Hematopoietic multipotent progenitor cell (in vitro differentiated cells): ENCODE measurements at places on chromosomes 6 and 20.

DNA sequence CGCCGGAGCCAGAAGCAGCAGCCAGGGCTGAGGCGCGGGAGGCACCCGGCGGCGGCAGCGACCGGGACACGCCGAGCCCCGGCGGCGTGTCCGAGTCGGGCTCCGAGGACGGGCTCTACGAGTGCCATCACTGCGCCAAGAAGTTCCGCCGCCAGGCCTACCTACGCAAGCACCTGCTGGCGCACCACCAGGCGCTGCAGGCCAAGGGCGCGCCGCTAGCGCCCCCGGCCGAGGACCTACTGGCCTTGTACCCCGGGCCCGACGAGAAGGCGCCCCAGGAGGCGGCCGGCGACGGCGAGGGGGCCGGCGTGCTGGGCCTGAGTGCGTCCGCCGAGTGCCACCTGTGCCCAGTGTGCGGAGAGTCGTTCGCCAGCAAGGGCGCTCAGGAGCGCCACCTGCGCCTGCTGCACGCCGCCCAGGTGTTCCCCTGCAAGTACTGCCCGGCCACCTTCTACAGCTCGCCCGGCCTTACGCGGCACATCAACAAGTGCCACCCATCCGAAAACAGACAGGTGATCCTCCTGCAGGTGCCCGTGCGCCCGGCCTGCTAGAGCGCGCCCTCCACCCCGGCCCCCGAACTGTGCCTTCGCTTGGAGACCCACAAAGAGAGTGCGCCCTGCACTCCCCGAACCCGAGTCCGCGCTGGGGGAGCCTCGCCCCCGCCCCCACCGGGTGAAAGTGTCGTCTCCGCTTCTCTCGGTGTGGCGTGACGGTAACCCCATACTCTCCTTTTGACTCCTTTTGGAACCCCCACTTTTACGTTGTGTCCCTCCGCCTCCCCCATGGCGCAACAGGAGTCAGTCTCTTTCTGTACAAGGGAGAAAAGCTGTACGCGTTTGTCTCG is 1.6 kb downstream of the INSM1 start:
- no peak for DNase-seq

- DNase-seq = no peak
These were observed 14.8 kb downstream of the MTCH1 start for GRCh38 chr6:36970892-36971842.

DNA sequence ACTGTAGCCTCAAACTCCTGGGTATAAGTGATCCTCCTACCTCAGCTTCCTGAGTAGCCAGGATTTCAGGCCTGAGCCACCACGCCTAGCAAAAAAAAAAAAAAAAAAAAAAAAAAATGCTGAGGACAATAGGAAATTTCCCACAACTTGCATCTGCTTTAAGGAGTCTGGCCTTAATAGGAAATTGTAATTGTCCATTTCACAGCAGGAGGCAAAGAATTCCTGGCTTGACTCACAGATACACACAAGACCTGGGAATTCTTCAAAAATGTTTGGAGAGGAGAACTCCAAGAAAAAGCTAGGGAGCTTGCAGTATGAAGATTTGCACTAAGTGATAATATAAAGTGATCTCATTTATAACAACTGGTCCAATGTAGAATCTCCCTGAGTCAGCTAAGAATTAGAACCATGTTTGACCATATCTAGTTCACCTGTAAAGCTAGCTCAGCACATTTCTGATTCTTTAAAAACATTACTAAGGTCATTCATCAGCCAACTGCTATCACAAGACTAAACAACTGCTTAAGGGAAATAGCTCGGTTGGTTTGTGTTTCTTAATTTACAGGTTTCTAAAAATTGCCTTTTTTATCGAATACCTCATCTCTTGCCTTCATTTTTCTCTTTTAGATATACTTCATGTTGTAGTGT is 80.2 kb upstream of the SLC2A12 start:
- DNase-seq = no peak

- peak; percentile 35 for DNase-seq
These were observed 108.5 kb upstream of the KCNK16 start for GRCh38 chr6:39430871-39431523.

- no peak for DNase-seq
These were observed 1.7 kb upstream of the DSTN start for GRCh38 chr20:17568045-17568788.

DNA sequence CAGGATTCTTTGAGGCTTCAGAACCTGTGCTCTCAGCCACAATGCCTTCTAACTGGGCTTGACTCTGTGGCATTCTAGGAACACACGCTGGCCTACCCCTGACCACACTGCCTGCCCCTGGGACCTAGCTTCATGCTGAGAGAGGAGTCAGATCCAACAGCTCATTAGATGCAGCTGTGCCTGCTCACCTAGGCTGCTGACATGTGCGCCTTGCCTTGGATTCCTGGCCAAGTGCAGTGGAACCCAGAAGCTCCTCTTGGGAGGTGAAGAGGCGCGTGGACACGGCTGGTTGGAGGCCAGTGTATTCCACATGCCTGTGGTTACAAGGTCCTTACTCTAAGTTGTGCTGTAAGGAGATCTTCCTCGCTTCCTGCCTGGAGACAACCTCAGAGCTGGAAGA is 24.7 kb upstream of the KCNK16 start:
- DNase-seq = no peak

GRCh38 chr20:25856256-25856884 is 159.7 kb upstream of the ZNF337 start:
- DNase-seq = no peak

DNA sequence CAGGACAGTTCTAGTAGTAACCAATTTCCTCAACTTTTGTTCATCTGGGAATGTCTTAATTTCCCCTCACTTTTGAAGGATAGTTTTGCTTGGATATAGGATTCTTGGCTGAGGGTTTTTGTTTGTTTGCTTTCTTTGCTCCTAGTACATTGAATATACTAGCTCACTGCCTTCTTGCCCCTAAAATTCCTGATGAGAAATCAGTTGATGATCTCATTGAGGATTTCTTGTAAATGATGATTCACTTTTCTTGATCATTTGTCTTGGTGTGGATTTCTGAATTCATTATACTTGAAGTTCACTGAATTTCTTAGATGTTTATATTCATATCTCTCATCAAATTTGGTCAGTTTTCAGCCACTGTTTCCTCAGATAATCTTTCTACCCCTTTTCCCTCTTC is 49.1 kb upstream of the PRDM1 start:
- no peak for DNase-seq

DNA sequence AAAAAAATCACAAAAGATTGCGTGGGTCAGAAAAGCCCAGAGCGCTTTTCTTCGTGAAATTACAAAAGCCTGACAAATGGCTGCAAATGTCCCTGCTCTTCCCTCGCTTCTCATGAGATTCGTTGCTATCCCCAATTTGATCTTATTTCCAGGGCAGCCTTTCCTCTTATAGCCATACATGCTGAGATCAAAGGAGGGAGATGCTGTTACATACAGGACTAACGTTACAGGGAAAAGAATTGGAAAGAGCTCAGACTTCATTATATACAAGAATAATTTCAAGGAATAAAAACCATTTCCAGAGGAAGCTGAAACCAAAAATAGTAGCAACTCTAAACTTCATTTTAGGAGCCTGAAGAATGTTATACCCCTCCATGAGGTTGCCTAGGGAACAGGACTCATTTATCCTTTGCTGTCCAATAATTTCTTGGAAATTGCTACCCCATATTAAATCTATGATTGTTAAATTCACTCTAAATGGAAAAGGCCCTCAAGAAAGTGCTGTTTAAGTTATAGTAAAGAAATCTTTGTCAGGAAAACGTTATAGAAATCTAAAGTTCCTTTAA is 81.0 kb downstream of the METTL24 start:
- DNase-seq = no peak

GRCh38 chr20:51169813-51170212 is 146.9 kb upstream of the KCNG1 start:
- no peak for DNase-seq

DNA sequence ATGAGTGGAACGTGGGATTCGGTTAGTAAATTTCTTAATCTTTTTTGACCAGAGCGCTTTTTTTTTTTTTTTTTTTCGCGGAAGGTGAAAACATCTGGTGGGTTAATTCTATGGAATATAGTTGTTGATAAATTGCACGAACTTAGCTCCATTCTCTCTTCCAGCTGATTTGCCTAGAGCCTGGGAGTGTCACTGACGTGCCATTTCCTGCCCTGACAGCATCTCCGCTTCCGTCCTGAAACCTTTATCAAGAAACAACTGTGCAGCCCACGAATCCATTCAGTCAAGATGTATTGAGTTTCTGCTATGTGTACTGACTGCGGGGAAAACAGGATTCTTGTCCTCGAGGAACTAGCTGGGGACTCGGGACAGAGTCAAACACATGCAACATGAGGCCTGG is 59.5 kb upstream of the TGM3 start:
- DNase-seq = no peak

DNA sequence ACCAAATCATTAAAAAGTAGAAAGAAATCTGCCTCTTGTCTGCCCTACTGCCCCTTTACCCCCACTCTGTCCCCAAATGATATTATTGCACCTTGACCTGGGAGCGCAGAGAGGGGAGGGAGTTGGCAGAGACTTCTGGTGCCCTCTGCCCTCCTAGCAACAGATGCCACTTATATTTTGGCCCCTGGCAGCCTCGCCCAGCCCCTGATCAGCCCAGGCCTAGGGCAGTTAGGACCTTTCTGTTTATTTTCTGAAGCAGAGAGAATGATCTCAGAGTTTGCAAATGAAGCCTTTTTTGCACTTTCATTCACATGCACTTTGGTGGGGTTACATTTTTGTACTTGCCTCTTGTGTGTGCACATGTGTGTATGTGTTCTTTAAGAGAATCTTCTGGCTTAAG is 8.4 kb upstream of the SGK2 start:
- no peak for DNase-seq

DNA sequence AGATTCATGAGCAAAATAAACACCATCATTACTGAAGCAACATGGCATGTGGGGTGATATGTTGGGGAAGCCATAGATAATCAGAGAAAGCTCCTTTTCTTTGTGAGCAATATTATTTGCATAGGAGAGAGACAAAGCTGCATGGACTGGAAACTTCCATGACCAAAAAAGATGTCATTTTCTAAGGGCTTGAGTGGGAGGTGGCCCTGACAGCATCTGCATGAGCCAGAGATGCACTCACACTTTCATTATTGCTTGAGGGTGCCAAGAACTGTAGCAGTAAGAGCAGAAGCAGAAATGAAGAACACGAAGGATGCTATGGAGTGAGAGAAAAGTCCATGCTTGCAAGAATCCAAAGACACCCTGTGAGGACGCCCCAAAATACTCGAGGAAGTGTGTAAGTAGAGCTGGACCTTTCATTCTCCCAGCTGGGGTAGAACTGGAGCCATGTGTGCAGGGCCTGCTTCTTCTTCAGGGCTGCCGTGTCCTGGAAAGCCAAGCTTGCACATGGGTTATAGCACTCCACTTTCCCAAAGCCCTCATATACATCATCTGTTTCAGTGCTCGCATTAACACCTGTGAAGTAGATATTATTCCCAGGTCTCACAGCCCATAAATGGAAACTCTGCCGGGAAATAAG is 851.2 kb downstream of the DHX35 start:
- no peak for DNase-seq

- no peak for DNase-seq
These were observed 676.6 kb downstream of the DHX35 start for GRCh38 chr20:39638731-39639130.

DNA sequence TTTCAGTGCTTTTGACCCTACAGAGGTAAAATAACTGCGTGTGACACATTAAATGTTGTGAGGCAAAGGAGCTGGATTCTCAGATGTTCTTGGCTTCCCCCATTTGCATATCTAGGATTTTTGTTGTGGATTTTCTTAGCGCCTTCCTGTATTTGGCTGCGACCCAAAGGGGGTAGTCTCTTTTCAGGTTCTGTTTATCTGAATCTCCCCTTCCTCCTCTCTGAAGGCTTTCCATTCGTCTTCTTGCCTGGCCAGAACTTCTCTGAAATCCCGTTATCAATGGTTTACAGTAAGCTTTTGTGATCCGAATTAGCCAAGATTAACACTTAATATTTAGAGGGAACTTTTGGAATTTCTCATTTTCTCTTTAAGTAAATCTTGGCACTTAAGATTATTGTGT is 60.8 kb downstream of the ADGRB3 start:
- DNase-seq = no peak

GRCh38 chr6:133837801-133838349 is 51.0 kb upstream of the TCF21 start:
- DNase-seq = peak; percentile 26

DNA sequence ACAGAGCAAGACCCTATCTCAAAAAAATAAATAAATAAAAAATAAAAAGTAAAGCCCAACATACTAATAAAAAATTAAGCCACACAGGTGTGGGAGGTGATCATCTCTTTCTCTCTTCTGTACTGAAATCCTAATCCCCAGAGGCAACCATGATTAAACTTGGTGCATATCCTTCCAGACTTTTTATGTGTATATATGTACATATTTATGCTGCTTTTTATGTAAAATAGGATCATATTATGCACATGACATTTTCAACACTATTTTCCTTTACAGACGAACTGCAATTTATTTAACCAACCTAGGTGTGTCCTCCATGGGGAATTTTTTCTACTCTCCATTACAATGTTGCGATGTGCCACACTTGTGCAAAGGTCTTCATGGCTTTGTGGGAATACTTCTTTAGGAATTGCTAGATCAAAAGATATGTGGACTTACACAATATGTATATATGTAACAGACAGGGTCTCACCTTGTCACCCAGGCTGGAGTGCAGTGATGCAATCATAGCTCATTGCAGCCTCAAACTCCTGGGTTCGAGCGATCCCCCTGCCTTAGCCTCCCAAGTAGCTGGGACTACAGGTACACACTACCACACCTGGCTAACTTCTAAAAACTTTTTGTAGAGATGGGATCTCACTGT is 23.7 kb downstream of the RMND1 start:
- DNase-seq = no peak

GRCh38 chr6:34067814-34068213 is 78.1 kb downstream of the GRM4 start:
- DNase-seq = no peak

GRCh38 chr20:12012241-12013222 is 94.8 kb downstream of the BTBD3 start:
- peak; percentile 90 for DNase-seq

- no peak for DNase-seq
These were observed 13.7 kb downstream of the NPEPL1 start for GRCh38 chr20:58706150-58706892.

GRCh38 chr20:36887752-36888090 is 11.8 kb downstream of the TLDC2 start:
- no peak for DNase-seq

DNA sequence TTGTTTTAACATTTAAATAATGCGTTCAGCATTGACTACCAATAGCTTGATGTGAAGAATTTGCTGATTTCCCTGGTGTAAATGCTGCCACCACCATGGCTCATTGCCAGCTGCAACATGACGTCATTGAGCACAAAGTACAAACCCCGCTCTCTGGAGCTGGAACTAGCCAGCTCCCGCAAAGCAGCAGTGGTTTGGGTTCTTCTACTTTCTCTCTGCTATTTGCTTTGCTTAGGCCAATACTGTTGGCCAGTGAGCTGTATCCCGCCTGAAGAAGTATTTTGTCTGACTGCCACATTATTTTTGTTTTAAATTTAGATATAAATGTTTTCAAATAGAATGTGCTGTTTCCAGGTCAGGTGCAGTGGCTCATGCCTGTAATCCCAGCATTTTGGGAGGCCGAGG is 47.4 kb upstream of the KIF13A start:
- no peak for DNase-seq
